ENCODE measurements at places on chromosomes 3 and 15.

- no peak for DNase-seq
Measured at GRCh38 chr3:173663696-173664111, 266.2 kb downstream of the NLGN1 start.

- DNase-seq: no peak
Measured at GRCh38 chr3:27943106-27943505, 221.0 kb upstream of the EOMES start.

GRCh38 chr3:138127636-138128365 lies 4.4 kb downstream of the A4GNT start:
- no peak for DNase-seq

GRCh38 chr3:184011937-184012889 lies 5.5 kb downstream of the ABCC5 start:
- DNase-seq: no peak

- DNase-seq: no peak
Measured at GRCh38 chr3:172530101-172530561, 6.9 kb upstream of the TNFSF10 start.

- no peak for DNase-seq
Measured at GRCh38 chr3:56469141-56469540, 874 bp upstream of the ERC2 start.
